Fibroblast of lung (primary cell): ENCODE measurements at places on chromosomes 5 and 9. TPM values are rescaled to one million over a fixed set of nuclear protein-coding genes. Genes with fewer than 3 reads are reported as not detected.

DNA sequence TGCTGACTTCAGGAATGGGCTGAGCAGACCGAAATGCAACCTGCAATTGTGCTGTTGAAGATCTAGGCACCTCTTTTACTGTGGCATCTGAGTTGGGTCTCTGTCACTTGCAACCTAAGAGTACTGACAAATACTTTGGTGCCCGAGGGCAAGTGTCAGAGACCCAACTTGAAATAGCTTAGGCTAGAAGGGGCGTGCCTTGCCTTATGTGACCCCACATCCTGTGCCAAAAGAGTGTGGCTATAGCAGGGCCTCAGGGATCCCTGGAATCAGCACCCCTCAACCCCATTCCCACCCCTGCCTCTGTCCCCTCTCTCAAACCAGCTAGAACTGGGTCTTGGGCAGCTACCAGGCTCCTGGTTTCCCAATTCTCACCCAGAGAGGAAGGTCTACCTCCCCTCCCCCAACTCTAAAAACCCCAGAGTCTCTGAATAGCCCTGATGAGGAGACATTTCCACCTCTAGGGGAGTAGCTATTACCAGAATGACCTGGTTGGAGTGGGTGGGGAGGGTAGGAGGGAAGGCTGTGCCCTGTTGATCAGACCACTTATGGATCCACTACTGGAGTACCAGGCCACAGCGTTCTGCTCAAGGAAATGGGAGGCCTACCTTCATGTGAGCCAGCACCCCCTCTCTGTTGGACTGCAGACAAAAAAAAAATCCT, 17.5 kb downstream of the RAI14 start:
- DNase-seq: no peak
- peak overlapping the region; percentile 85 for H3K27ac ChIP-seq
- no peaks in the 10 kb centered on the region for H3K36me3 ChIP-seq
- no peak overlapping the region for H3K4me3 ChIP-seq
- H3K4me1 ChIP-seq: peaks cover 13% of the 10 kb centered on the region
- no peaks in the 10 kb centered on the region for H3K27me3 ChIP-seq

The NTRK2 gene
- polyA plus RNA-seq: 0.70 and 1.1 TPM in 2 replicates

DNA sequence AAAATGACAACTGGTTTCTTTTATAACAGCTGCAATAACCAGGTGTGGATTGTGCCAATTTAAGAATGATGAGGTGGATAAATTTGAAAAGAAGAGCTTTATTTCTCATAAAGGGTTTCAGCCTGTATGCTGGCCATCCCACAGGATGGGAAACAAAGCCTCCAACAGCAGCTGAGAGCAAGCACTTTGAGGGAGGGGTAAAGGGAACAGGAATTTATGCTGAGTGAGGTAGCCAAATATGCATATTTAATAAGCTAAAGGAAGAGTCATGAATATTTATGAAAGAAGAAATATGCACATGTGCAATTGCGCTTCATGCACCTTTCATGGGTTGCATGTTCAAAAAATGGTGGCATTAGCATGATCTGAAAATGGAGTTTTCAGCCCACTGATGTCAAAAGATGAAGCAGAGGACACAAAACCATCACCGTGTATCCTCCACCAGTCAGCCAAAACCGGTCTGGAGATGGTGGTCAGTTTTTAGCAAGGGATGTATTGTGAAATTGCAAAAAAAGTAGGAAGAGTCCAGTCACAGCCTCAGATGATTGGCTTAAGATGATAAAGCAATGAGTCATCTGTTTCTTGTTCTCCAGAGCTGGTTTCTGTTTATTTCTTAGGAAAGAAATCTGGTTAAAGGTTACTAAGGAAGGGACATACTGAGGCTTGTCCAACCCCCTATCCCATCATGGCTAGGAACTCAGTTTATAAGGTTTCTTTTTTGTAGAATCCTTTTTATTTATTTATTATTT, 47.9 kb downstream of the DEPDC1B start:
- no peaks in the 10 kb centered on the region for H3K36me3 ChIP-seq
- peak overlapping the region; percentile 30 for H3K4me3 ChIP-seq
- no peaks in the 10 kb centered on the region for H3K27me3 ChIP-seq
- peak overlapping the region; percentile 62 for H3K27ac ChIP-seq

GRCh38 chr5:84986688-84987087, 602.0 kb upstream of the EDIL3 start:
- H3K4me3 ChIP-seq: no peak overlapping the region
- no peaks in the 10 kb centered on the region for H3K4me1 ChIP-seq
- no peak for DNase-seq
- H3K36me3 ChIP-seq: no peaks in the 10 kb centered on the region

DNA sequence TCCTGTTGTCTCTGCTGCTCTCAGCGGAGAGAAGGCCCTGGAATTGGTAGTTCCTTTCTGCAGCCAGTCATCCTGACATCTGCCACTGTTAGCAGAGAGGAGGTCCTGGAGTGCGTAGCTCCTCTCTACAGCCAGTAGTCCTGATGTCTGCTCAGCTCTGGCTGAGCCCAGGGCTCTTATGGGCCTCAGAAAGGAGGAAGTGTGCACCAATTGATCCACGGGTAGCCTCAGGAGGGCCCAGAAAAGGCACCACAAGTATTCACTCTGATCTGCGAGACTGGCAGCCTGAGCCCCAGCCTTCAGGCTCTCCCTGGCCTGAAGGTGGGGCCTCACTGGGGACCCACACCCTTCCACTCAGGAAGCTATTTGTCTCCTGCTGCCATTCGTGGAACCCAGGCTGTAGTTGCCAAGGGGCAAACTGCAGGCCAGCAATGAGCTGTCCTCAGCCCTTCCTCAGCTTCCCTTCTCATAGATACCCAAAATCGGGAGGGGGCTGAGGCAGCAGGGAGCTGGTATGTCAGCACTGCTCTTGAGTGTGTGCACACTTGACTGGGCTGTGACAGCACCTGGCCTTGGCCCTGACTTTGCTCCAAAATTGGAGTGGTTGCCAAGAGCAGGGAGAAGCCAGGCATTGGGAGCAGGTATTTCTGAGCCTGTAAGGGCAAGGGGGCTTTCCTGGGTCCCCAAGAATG, 1049.5 kb upstream of the ACO1 start:
- H3K27ac ChIP-seq: no peak overlapping the region
- no peaks in the 10 kb centered on the region for H3K36me3 ChIP-seq
- no peaks in the 10 kb centered on the region for H3K4me1 ChIP-seq
- no peak overlapping the region for H3K4me3 ChIP-seq
- DNase-seq: no peak

- no peak overlapping the region for H3K27ac ChIP-seq
- no peak overlapping the region for H3K4me3 ChIP-seq
- H3K4me1 ChIP-seq: peaks cover 2% of the 10 kb centered on the region
- no peaks in the 10 kb centered on the region for H3K36me3 ChIP-seq
- H3K27me3 ChIP-seq: no peaks in the 10 kb centered on the region
- DNase-seq: peak; percentile 96
Measured at GRCh38 chr5:158456756-158457155, 597.8 kb upstream of the CLINT1 start.

The SPATA31E1 gene
- 0.01 TPM in 1 of 2 replicates, not detected in the other for polyA plus RNA-seq

DNA sequence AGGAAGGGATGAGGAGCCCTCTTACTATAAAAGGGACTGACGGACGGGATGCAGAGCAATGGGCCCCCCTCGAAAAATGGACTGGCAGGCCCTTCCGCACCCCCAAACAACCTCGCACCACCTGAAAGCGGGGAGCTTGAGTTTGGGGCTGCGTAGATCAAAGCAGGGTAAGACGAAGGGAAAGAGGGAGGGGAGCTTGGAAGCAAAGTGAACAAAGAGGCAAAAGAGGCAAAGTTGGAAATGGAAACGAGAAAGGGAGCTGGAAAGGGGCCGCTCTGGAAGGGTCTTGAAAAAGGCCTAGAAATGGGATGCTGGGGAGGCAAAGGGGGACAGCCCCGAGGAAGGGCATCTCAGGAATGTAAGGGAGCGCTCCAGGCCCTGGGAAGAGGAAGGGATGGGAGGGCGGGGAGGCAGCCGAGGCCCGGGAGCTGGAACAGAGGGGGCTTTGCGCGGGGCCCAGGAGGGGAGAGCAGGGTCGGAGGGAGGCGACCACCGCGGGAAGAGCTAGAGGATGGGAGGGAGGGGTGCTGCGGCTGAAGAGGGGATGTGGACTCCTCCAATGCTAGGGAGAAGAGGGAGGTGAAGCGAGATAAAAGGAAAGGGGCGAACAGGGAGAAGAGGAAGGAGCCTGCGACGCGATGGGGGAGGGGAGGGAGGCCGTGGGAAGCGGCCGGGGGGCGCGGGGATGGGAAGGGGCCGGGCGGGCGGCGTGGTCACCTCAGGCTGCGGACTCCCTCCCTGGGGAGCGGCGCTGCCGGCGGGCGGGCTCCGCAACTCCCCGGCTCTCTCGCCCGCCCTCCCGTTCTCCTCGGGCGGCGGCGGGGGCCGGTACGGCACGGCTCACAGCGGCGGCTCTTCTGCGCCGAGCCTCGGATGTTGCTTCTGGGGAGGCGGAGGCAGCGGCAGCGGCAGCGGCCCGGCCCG, 577 bp downstream of the RNF145 start:
- peaks cover 2% of the 10 kb centered on the region for H3K4me1 ChIP-seq
- peak; percentile 46 for DNase-seq

GRCh38 chr5:8320244-8320643, 451.3 kb downstream of the MTRR start:
- DNase-seq: no peak
- no peaks in the 10 kb centered on the region for H3K27me3 ChIP-seq
- no peaks in the 10 kb centered on the region for H3K36me3 ChIP-seq
- no peak overlapping the region for H3K27ac ChIP-seq
- no peaks in the 10 kb centered on the region for H3K4me1 ChIP-seq
- H3K4me3 ChIP-seq: no peak overlapping the region

DNA sequence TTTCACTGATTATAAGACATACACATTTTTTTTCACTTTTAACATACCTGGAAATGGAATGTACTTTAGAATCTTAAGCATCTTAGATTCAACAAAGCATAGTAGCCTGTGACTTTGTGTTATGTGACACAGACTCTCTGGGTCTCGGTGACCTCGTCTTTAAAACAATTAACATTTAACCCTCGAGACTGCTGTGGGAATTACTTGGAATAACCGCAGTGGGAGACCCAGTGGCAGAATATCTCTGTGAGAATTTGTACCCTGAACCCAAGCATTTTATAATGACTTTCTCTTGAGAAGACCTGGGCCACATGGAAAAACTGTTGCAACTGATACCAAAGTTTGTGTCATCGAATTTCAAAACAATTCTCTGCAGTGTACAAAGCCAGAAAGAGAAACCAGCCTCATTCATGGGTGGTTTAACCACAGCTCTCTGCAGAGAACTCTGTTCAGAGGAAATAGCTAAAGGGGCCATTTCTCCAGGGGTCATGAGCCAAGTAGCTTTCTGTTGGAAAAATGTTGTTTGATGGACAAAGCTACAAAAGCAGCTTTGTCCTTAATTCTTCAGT, 10.0 kb upstream of the RETREG1 start:
- H3K4me3 ChIP-seq: no peak overlapping the region
- no peak for DNase-seq
- H3K27ac ChIP-seq: no peak overlapping the region
- H3K27me3 ChIP-seq: peaks cover 17% of the 10 kb centered on the region

The FOXD4L3 gene
- polyA plus RNA-seq: not detected in 2 replicates

The STPG3 gene
- not detected in 2 replicates for polyA plus RNA-seq

GRCh38 chr5:172622091-172623046, 18.7 kb upstream of the NEURL1B start:
- H3K4me1 ChIP-seq: no peaks in the 10 kb centered on the region
- no peak overlapping the region for H3K4me3 ChIP-seq
- H3K27ac ChIP-seq: no peak overlapping the region

The CBY3 gene
- polyA plus RNA-seq: not detected in 2 replicates

GRCh38 chr5:146006470-146007190, 70.3 kb downstream of the SH3RF2 start:
- H3K27ac ChIP-seq: no peak overlapping the region
- no peak for DNase-seq
- H3K27me3 ChIP-seq: no peaks in the 10 kb centered on the region
- H3K36me3 ChIP-seq: no peaks in the 10 kb centered on the region
- H3K4me1 ChIP-seq: no peaks in the 10 kb centered on the region
- no peak overlapping the region for H3K4me3 ChIP-seq

- DNase-seq: no peak
- H3K36me3 ChIP-seq: no peaks in the 10 kb centered on the region
- no peaks in the 10 kb centered on the region for H3K27me3 ChIP-seq
- no peak overlapping the region for H3K27ac ChIP-seq
Measured at GRCh38 chr9:224582-225520, 10.2 kb downstream of the DOCK8 start.

The LCN1 gene
- not detected in 2 replicates for polyA plus RNA-seq

The GRXCR2 gene
- not detected in 2 replicates for polyA plus RNA-seq

DNA sequence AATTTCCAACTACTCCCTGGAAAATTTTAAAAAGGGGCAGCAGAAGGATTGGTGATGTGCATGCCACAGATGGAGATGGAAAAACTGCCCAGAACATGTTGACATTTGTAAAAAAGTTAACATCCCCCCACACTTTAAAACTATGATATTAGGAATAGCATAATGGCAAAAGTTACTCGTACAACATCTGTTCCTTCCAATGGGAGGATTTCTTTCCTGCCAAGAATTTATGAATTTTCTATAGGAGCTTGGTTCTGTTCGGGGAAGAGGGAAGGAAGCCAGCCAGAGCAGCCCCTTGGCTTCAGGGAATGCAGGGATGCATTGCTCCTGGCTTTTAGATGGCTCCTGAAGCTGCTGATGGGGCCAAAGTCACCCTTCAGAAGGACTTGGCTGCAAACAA, 22.7 kb downstream of the KLF4 start:
- no peaks in the 10 kb centered on the region for H3K4me1 ChIP-seq
- no peak for DNase-seq
- H3K4me3 ChIP-seq: no peak overlapping the region
- H3K27ac ChIP-seq: no peak overlapping the region
- H3K27me3 ChIP-seq: no peaks in the 10 kb centered on the region

GRCh38 chr9:3773362-3774060, 247.7 kb upstream of the RFX3 start:
- H3K4me3 ChIP-seq: no peak overlapping the region
- no peaks in the 10 kb centered on the region for H3K36me3 ChIP-seq
- no peaks in the 10 kb centered on the region for H3K4me1 ChIP-seq
- H3K27ac ChIP-seq: no peak overlapping the region
- peak; percentile 46 for DNase-seq
- no peaks in the 10 kb centered on the region for H3K27me3 ChIP-seq

DNA sequence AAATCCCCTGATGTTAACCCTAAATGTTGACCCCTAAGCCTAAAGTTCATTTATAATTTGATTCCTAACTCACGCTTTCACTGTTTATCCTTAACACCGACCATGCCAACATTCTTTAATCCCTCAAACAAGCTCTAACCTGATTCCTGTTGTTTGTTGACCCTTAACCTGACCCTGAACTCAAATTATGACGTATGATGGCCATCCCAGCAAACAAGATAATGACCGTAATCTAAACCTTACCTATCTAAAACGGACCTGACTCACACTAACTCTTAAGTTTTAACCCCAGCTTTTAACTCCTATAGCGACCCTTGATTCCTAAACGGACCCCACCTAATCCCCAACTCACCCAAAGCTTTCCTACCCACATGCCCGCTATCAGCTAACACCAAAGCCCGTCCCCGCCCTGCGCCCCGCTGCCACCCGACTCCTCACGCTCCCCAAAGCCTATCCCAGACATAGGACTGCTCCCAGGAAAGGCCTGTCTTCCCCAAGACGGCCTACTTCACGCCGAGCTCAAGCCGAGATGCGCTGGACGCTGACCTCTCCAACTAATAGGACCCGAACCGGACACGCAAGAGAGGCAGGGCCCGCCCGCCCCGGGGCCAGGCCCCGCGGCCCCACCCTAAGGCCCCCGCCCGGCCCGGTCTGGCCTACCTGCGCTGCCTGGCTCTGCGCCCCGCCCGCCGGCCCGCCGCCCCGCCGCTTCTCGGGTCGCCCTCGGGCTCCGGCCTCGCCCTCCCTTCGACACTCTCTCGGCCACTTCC, 395 bp downstream of the TLN1 start:
- H3K36me3 ChIP-seq: peaks cover 14% of the 10 kb centered on the region
- H3K4me1 ChIP-seq: peaks cover 19% of the 10 kb centered on the region
- no peaks in the 10 kb centered on the region for H3K27me3 ChIP-seq
- DNase-seq: peak; percentile 43
